ENCODE measurements at places on chromosomes 12 and 14.

DNA sequence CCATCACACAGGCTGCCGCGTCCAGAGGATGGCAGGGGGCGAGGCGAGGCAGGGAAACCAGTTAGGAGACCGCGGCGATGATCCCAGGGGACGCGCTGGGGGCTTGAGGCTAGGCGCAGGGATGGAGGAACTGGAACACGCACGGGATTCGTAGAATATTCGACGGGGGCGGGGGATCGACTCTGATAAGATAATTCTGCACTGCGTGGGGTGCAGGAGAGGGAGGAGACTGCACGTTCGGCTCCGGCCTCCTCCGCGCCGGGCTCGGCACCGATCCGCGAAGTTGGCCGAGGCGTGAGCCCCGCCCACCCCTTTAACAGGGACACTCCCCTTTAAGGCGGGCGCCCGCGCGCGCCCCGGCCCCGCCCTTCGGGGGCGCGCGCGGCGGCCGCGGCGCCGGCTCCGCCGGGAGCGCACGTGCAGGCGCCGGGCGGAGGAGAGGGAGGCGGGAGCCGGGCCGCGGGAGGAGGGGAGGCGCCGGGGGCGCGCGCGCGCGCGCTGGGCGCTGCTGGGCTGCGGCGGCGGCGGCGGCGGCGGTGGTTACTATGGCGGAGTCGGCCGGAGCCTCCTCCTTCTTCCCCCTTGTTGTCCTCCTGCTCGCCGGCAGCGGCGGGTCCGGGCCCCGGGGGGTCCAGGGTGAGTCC, at the start of gene ACVR1B:
Gene ACVR1B, plus strand, starts transcription at position 501 of the 644 bp plus-strand sequence. Its CDS starts 45 bp downstream, at position 546.
- peak; percentile 89 for DNase-seq

DNA sequence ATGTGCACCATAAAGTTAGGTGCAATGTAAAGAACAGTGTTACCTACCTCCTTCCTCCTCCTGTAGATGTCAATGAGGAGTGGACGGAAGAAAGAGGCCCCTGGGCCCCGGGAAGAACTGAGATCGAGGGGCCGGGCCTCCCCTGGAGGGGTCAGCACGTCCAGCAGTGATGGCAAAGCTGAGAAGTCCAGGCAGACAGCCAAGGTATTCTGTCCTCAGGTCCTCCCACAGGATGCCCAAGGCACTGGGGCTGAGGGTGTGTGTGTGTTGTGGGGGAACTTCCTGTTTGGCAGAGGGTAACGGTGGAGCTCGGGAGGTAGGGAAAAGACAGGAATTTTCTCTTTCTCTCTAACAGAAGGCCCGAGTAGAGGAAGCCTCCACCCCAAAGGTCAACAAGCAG, 6.4 kb downstream of the ATN1 start:
- peak; percentile 64 for DNase-seq

GRCh38 chr14:37491076-37491475, 104.0 kb downstream of the FOXA1 start:
- no peak for DNase-seq

DNA sequence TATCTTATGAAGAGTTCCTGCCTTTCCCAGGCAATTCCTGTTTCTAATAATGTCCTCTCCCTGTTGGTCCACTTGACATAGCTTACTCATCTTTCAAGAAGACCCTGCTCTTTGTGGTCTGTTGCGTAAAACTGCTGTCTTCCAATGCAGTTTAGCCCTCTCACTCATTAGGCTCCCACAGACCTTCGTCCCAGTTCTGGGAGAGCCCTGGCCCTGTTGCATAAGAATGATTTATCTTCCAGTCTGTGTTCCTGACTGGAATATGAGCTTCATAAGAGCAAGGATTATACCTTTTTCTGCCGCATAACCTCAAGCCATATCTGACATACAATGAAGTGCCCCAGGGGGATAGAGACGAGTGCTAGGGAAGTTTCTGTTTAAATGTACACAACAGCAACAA, 365.9 kb upstream of the NOVA1 start:
- no peak for DNase-seq

- DNase-seq: no peak
Observed at GRCh38 chr14:28763751-28764256, 2.8 kb upstream of the FOXG1 start.

- no peak for DNase-seq
Observed at GRCh38 chr12:123096182-123096581, 54.7 kb downstream of the PITPNM2 start.

GRCh38 chr12:131461096-131461495, 249.8 kb upstream of the SFSWAP start:
- DNase-seq: no peak

Measured in EH (cell line).